ENCODE measurements at places on chromosomes 7 and 10.

DNA sequence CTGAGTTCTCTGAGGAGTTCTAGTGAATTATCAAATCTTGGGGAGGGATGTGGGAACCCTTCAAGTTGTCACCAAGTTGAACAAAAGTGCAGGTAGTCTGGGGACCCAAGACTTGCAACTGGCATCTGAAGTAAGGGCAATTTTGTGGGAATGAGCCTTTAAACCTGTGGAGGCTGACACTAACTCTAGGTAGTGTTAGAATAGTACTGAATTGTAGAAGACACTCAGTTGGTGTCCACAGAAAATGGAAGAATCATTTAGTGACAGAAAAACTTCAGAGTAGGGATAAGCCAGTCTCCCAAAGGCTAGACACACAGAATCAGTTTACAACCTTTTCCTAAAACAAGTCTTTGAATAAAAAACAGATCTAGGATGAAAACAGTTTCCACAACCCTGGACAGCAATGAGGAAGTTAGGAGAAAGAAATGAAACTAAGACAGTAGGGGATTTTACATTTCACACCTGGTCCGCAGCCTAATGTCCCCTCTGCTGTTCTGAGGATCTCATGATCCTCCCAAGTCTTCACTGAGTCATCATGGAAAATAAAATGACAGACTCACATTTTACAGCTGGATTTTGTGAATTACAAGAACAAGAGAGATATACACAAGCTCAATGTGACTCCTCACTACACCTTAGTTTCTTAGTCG is 23.0 kb upstream of the ING3 start:
- DNase-seq: no peak

- no peak for DNase-seq
Observed at GRCh38 chr10:95485056-95485844, 75.9 kb downstream of the SORBS1 start.

DNA sequence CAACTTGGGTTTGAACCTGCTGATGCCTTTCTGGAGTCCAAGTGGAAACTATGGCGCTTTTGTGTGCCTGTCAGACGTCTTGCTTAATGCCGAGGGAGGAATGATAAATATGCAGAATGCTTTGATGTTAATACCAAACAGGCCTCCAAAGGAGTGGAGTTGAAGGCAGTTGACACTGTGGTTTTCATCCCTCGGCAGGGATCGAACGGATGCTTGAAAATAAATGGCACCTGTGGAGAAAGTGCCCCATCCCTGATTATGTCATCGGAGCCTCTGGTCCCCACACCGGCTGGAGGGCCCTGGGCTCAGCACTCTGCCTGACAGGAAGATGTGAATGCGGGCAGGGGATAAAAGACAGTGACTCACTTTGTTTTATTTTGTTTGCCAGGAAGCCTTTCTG is 148.7 kb upstream of the GPR26 start:
- DNase-seq: no peak

DNA sequence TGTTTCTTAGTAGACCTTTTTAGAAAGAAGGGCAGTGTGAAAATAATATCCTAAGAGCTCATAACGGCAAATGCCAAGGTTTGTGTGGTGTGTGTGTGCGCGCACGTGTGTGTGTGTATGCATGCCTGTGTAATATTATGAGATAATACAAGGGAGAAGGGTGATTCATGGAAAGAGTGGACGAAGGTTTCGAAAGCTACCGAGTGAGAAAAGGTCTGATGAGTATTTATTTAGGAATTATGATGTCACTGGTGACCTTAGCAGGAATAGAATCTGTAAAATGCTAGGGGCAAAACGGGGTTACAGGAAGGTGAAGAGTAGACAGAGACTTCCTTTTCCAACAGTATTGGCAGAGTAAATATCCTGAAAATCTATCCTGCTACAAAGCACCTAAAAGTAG is 107.3 kb downstream of the AHR start:
- DNase-seq: peak; percentile 83

- DNase-seq: no peak
Observed at GRCh38 chr10:33477291-33478088, 143.0 kb upstream of the NRP1 start.

DNA sequence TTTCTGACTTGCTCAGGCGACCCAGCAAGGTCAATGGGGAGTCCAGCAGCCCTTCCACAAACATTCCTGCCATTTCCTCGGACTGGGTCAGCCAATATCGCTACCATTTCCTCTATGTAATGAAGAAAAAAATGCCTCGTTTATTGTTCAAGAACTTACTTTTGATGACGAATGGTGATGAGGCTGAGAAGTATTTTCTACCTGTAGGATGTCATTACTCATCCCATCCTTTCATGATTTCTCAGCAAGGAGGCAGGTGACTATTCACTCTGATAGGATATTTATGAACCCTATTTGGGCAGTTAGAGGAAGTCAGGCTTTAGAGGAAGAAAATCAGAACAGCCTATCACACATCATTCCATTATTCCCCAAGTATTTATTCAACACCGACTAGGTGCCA is 178.6 kb downstream of the FANK1 start:
- DNase-seq: no peak

GRCh38 chr10:44267007-44267406 is 117.9 kb downstream of the CXCL12 start:
- DNase-seq: no peak

Data from suppressor macrophage treated with lipopolysaccharide for 4 hours (primary cell).